A549 treated with RU486 at 1 μM for 4 hours (cell line): ENCODE measurements at places on chromosomes 16 and 17. TPM values are rescaled to one million over a fixed set of nuclear protein-coding genes. Genes with fewer than 3 reads are reported as not detected.

The SCARF1 gene
- total RNA-seq, result 0.22 to 0.37 TPM (median 0.32 TPM) in 5 replicates

The ANKRD40CL gene
- total RNA-seq, result not detected in 5 replicates

The RGS11 gene
- total RNA-seq, result 2.7 to 5.9 TPM (median 4.2 TPM) in 5 replicates

The TSNAXIP1 gene
- total RNA-seq, result 0.33 to 0.71 TPM (median 0.46 TPM) in 5 replicates

The USP31 gene
- 8.5 to 11.4 TPM (median 9.8 TPM) in 5 replicates for total RNA-seq

The HOXB9 gene
- 7.5 to 8.8 TPM (median 8.6 TPM) in 5 replicates for total RNA-seq

The SLC16A11 gene
- total RNA-seq, result not detected in 5 replicates

The SPEM2 gene
- total RNA-seq, result 0.08 TPM in 1 of 5 replicates, not detected in the others

The HYDIN gene
- 0.23 to 0.47 TPM (median 0.36 TPM) in 5 replicates for total RNA-seq

The CSH2 gene
- total RNA-seq, result not detected in 5 replicates

The MT1M gene
- total RNA-seq, result not detected in 5 replicates

The GRB7 gene
- total RNA-seq, result 2.8 to 7.3 TPM (median 4.8 TPM) in 5 replicates

The BPTF gene
- 34.7 to 43.0 TPM (median 36.2 TPM) in 5 replicates for total RNA-seq

The TBC1D3C gene
- total RNA-seq, result not detected in 5 replicates

The KRT31 gene
- not detected in 5 replicates for total RNA-seq

The TBC1D3I gene
- 0.13 to 0.41 TPM (median 0.23 TPM) in 5 replicates for total RNA-seq

The WFIKKN1 gene
- total RNA-seq, result 0.10 to 0.23 TPM (median 0.13 TPM) in 5 replicates

The SNN gene
- 8.0 to 10.6 TPM (median 10.2 TPM) in 5 replicates for total RNA-seq

The GNG13 gene
- total RNA-seq, result not detected in 5 replicates

The TMEM219 gene
- 80.4 to 105 TPM (median 102 TPM) in 5 replicates for total RNA-seq

The WNK4 gene
- 0.85 to 1.7 TPM (median 1.4 TPM) in 5 replicates for total RNA-seq

The ANKRD13B gene
- 18.2 to 28.2 TPM (median 25.1 TPM) in 5 replicates for total RNA-seq

The ZNF423 gene
- total RNA-seq, result 0.07 to 0.25 TPM (median 0.12 TPM) in 5 replicates

The ADGRG3 gene
- total RNA-seq, result 0.16 to 0.79 TPM (median 0.62 TPM) in 5 replicates

The ARRB2 gene
- total RNA-seq, result 48.9 to 75.6 TPM (median 63.8 TPM) in 5 replicates

The CCL1 gene
- not detected in 5 replicates for total RNA-seq

The FBXW10B gene
- total RNA-seq, result 2.2 to 4.3 TPM (median 3.1 TPM) in 5 replicates

The ESRP2 gene
- 0.08 to 0.73 TPM (median 0.16 TPM) in 3 of 5 replicates, not detected in the others for total RNA-seq

The CBLN1 gene
- 0.06 to 0.15 TPM in 2 of 5 replicates, not detected in the others for total RNA-seq

The ABAT gene
- 0.18 to 0.52 TPM (median 0.39 TPM) in 5 replicates for total RNA-seq

The CD300E gene
- total RNA-seq, result not detected in 5 replicates

The SYT17 gene
- 9.8 to 13.7 TPM (median 10.9 TPM) in 5 replicates for total RNA-seq

The ASB16 gene
- 0.08 to 0.12 TPM in 2 of 5 replicates, not detected in the others for total RNA-seq

The CORO1A gene
- total RNA-seq, result 2.3 to 3.5 TPM (median 3.3 TPM) in 5 replicates
